ENCODE measurements at places on chromosomes 4 and X.

- DNase-seq = no peak
Measured at GRCh38 chrX:31545726-31546125, 473.9 kb upstream of the FTHL17 start.

DNA sequence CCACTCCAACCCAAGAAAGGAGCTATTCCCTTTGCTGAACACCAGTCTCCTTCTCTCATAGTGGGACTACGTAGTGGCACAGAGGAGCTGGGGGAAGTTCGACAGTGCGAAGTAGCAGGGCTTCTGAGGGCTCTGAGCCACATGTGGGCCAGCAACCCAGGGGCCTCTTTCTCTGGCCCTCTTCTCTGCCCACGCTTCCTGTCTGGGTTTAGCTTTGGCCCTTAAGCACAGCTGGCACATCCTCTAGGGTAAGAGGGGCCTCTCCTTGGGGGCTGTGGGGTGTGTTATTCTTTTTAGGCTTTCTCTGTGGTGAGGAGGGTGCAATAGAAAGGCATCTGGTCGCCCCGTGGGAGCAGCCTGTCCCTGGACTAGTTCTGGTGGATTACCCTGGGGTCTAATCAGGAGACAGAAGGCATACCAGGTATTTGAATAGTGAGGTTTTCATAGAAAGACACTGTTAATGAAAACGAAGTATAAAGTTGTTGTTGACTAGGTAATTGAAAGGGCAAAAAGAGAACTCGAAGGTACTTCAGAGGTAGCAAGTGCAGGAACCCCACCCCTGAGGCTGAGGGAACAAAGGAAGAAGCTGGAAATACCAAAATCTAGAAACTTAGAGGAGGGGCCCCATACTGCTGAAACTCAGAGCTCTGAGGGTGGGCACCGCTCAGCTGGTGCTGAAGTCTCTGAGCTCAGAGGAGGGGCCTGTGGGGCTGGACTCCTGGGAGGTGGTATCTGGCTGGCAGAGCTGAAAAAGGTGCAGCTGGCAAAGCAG is 151.9 kb upstream of the RPS6KA3 start:
- DNase-seq = no peak

DNA sequence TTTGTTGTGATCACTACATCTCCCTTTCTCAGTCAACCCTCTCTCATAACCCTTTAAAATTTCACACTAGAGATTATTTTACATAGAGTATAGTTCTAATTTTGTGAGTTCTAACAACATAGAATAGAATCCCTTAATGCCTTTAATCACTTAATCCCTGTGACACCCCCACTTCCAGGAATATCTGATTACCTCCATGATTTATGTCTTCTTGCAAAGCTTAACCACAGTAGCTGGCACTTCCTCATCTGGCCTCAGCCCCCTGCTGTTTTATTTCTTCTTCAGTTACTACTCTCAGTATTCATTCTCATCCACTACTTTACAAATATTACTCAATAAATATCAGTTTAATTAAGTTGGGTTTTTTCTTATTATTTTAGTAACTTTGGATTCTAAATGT is 340.9 kb downstream of the CENPC start:
- no peak for DNase-seq

- DNase-seq = no peak
Measured at GRCh38 chr4:62196338-62196737, 996.2 kb downstream of the ADGRL3 start.

DNA sequence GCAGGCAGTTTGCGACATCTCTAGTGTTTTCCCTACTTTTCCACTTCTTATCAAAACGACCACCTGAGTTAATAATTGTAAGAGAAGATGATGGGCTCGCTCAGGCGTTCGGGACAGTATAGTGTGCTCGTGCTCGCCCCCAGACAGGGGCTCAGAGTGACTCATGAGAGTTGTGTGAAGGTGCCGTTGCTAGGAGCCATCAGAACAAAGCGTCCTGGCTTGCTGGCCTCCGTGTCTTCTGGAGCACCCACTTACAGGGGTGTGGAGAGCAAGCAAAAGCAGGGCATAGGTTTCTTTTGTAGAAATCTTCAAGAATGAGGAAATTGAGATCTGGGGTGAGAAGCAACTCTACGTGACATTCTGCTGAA is 73.0 kb upstream of the ADGRG2 start:
- DNase-seq = no peak

DNA sequence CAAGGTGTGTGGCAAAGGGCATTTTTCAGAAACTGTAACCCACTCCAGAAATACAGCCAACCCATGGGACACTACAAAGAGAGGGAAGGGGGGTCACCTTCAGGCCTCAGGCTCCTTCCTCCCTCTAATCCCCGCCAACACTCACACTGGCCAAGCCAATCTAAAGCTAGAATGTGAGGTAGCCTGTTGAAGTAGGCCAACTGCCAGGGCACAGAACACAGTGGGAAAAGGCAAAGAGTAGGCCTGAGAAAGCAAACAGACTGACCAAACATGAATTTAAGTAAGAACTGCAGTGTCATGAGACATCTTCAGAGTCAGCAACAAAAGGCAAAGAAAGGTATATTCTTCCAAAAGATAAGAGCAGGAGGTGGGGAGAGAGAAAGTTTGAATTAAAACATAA is 289.0 kb downstream of the HNRNPD start:
- DNase-seq = no peak

- DNase-seq = no peak
Measured at GRCh38 chrX:71302461-71303213, 1.1 kb downstream of the ITGB1BP2 start.

GRCh38 chr4:82865592-82865991 is 25.4 kb downstream of the SEC31A start:
- DNase-seq = no peak
